ENCODE measurements at places on chromosomes 4 and X.

DNA sequence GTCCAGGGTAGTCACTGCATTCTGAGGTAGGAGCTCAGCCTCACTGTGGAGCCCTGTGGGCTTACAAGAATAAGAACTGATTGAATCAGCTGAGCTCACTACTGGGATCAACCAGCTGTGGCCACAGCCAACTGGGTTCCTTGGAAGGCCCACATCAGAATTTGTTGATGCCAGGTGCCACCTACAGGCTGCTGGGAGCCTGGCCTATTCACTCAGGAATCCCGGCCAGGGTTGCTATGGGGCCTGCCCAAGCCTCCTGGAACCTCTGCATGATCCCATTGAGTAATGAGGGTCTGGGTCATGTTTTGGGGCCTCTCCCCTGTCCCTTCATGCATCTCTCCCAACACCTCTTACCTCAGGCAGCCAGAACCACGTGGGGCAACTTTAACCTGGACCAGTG, 53.9 kb upstream of the KIAA1210 start:
- DNase-seq = no peak

DNA sequence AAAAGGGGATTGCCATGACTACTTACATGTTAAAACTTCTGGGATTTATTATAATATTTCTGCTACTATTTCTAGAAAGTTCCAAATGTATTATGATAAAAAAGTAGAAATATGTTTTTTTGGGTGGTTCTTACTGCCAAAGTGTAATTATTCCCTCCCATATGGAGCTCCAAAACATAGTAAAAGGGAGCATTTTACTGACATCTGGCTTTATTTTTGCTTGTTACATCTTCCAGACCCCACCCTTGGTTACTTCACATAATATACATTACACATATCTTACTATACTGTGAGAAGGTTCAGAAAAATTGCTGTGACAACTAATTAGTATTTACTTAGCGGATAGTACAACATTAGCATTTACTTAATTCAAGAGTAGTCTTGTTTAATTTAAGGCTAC, 205.1 kb upstream of the TLL1 start:
- no peak for DNase-seq

GRCh38 chr4:10730019-10730418, 45.5 kb upstream of the CLNK start:
- no peak for DNase-seq

GRCh38 chr4:48227662-48228061, 42.0 kb downstream of the TEC start:
- no peak for DNase-seq

DNA sequence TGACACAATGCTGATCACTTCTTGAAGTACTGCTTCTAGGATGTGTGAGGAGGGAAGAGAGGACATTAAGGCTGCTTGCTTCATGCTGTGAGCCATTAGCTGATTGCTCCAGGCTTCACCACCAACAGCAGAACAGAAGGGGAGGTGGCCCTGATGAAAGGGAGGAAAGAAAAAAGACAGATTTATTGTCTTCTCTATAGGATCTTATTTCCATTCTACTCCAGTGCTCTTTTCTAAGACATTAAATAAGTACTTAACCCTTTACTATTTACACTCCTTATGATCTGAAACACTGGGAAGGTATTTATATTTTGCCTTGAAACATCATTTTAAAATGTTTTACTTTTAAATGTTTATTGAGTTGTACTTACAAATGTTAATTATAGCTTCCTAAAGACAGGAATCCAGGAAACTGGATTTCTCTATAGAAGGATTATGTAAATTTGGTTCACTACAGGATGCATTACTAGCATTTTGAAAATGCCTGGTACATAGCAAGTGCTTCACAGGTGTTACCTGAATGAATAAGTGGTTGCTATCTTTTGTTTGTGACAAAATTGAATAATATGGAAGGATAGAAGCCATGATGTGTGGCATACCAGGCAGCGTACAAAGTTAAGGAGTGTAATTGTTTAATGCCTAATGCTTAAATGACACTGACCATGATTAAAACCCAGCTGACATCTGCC, 680.9 kb upstream of the ATOH1 start:
- DNase-seq = no peak
